ENCODE measurements at places on chromosomes 16 and 17. TPM values are rescaled to one million over a fixed set of nuclear protein-coding genes. Genes with fewer than 3 reads are reported as not detected.

GRCh38 chr17:77419547-77420094 is 278.9 kb downstream of the SEC14L1 start:
- no peaks in the 10 kb centered on the region for H3K27me3 ChIP-seq
- H3K36me3 ChIP-seq = peaks cover 10% of the 10 kb centered on the region
- H3K4me3 ChIP-seq = no peak overlapping the region
- peak overlapping the region; percentile 43 for H3K27ac ChIP-seq
- H3K4me1 ChIP-seq = peaks cover 51% of the 10 kb centered on the region

GRCh38 chr16:2858245-2859025 is 465 bp upstream of the PRSS22 start:
- H3K4me1 ChIP-seq = no peaks in the 10 kb centered on the region
- H3K27me3 ChIP-seq = no peaks in the 10 kb centered on the region
- no peak for DNase-seq
- H3K27ac ChIP-seq = no peak overlapping the region
- no peak overlapping the region for H3K4me3 ChIP-seq

GRCh38 chr16:84270531-84270930 is 24.1 kb upstream of the WFDC1 start:
- no peaks in the 10 kb centered on the region for H3K4me1 ChIP-seq
- no peaks in the 10 kb centered on the region for H3K36me3 ChIP-seq
- peaks cover 12% of the 10 kb centered on the region for H3K27me3 ChIP-seq
- DNase-seq = no peak
- no peak overlapping the region for H3K27ac ChIP-seq

DNA sequence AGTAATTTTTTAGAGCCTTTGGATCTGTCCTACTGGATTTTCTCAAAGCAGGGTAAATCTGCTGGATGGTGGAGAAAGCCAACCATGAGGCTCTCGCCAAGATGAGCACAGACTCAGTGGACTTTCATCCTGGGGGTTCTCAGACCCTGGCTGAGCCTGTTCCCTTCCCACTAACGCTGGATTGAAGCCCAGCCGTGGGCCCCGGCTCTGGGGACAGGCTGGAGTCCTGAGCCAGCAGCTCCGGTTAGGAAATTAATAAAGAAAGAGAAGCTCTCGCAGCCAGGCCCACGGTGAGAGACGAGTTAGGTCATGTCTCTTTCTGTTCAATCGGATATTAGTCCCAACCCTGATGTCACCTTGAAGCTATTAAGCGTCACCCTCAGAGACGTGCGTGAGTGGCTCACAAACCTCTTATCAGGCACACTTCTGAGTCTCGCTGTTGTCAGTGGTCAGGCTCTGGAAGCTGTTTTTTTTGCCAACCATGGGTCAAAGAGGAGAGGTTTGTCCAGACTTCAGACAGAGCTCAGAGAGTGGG is 27.1 kb downstream of the MEOX1 start:
- peak; percentile 43 for DNase-seq
- H3K27ac ChIP-seq = no peak overlapping the region
- no peak overlapping the region for H3K4me3 ChIP-seq
- peaks cover 13% of the 10 kb centered on the region for H3K27me3 ChIP-seq

The RHBDL1 gene
- 2.6 TPM for total RNA-seq

- no peaks in the 10 kb centered on the region for H3K27me3 ChIP-seq
- peak; percentile 12 for DNase-seq
- no peak overlapping the region for H3K27ac ChIP-seq
- no peaks in the 10 kb centered on the region for H3K4me1 ChIP-seq
Measured at GRCh38 chr17:65850486-65850885, 289.0 kb upstream of the AXIN2 start.

The KRTAP1-1 gene
- total RNA-seq = not detected

The KCNAB3 gene
- 0.33 TPM for total RNA-seq

GRCh38 chr16:86963600-86964575 is 353.3 kb downstream of the C16orf95 start:
- no peak overlapping the region for H3K4me3 ChIP-seq
- peaks cover 5% of the 10 kb centered on the region for H3K4me1 ChIP-seq
- no peaks in the 10 kb centered on the region for H3K36me3 ChIP-seq
- no peak overlapping the region for H3K27ac ChIP-seq
- DNase-seq = no peak

- DNase-seq = no peak
- H3K4me1 ChIP-seq = peaks cover 9% of the 10 kb centered on the region
- H3K27me3 ChIP-seq = no peaks in the 10 kb centered on the region
- no peak overlapping the region for H3K4me3 ChIP-seq
- no peak overlapping the region for H3K27ac ChIP-seq
Measured at GRCh38 chr17:48498164-48498850, 32.5 kb downstream of the HOXB1 start.

DNA sequence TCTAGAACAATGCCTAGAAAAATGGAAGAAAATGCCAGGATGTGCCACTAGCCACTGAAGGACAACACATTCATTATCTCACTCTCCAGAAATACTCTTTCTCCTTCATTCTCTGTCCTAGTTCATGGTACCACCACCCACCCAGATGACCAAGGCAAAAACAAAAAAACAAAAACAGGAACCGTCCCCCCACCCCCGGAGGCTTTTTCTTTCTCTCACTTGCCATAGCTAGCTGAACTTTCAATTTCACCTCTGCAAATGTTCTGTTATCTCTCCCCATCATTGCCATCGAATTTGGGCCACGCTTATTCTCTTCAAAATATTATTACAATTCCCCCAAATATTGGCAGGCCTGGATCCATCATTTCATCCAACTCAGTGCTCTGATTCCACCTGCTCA is 49.0 kb downstream of the SOX9 start:
- no peaks in the 10 kb centered on the region for H3K4me1 ChIP-seq
- no peak overlapping the region for H3K27ac ChIP-seq
- H3K27me3 ChIP-seq = no peaks in the 10 kb centered on the region
- H3K4me3 ChIP-seq = no peak overlapping the region

DNA sequence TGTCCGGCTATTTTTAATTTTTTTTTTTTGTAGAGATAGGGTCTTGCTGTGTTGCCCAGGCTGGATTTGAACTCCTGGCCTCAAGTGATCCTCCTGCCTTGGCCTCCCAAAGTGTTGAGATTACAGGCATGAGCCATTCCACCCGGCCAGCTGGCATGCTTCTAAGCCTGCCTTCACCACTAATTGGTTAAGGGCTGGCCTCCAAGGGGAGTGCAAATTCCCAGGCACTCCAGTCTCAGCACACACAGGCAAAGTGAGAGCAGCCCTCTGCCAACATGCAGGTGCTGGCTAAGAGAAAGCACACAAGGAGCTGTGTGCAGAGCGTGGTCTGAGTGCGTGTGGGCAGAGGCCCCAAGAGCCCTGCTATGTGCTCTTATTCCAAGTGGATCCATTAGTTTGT is 149.8 kb upstream of the HS3ST2 start:
- no peak overlapping the region for H3K4me3 ChIP-seq
- H3K4me1 ChIP-seq = no peaks in the 10 kb centered on the region
- no peaks in the 10 kb centered on the region for H3K36me3 ChIP-seq
- no peak for DNase-seq
- H3K27ac ChIP-seq = no peak overlapping the region
- H3K27me3 ChIP-seq = peaks cover 11% of the 10 kb centered on the region

The KLHL10 gene
- 0.33 TPM for total RNA-seq

The PRR35 gene
- not detected for total RNA-seq

GRCh38 chr16:85650135-85650843 is 37.2 kb downstream of the GSE1 start:
- H3K36me3 ChIP-seq = peaks cover 14% of the 10 kb centered on the region
- no peak overlapping the region for H3K4me3 ChIP-seq
- no peak for DNase-seq
- H3K27ac ChIP-seq = no peak overlapping the region
- peaks cover 10% of the 10 kb centered on the region for H3K4me1 ChIP-seq

DNA sequence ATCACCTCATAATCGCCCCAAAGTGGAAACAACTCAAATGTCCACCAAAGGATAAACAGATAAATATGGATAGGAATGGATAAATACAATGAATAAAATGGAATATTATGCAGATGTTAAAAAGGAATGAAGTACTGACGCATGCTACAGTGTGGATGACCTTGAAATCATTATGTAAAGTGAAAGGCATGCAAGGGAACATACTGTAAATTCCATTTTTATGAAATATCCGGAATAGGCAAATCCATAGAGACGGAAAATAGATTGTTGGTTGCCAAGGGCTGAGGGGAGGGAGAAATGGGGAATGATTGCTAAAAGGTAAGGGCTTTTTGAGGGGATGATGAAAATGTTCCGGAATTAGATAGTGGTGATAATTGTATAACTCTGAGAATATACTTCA is 36.0 kb downstream of the STAT5B start:
- peak; percentile 35 for DNase-seq
- no peak overlapping the region for H3K4me3 ChIP-seq
- H3K36me3 ChIP-seq = no peaks in the 10 kb centered on the region
- H3K4me1 ChIP-seq = no peaks in the 10 kb centered on the region
- H3K27me3 ChIP-seq = no peaks in the 10 kb centered on the region
